Suprapubic skin (tissue), 4 donors: ENCODE measurements at places on chromosomes 13 and 19.

GRCh38 chr19:46372901-46373490 is 26.1 kb downstream of the PPP5C start:
- H3K27ac ChIP-seq: peak overlapping the region; percentile 80
- DNase-seq: peak; percentile 76
- H3K4me3 ChIP-seq: no peak overlapping the region
- H3K36me3 ChIP-seq: peaks cover 27% of the 10 kb centered on the region
- H3K27me3 ChIP-seq: no peaks in the 10 kb centered on the region

- no peak overlapping the region for H3K27ac ChIP-seq
- no peak overlapping the region for H3K4me3 ChIP-seq
- H3K36me3 ChIP-seq: no peaks in the 10 kb centered on the region
- no peak for DNase-seq
- no peaks in the 10 kb centered on the region for H3K4me1 ChIP-seq
These were observed 15.6 kb downstream of the PABPC3 start for GRCh38 chr13:25111585-25111956.

GRCh38 chr13:50365408-50366391 is 350.5 kb downstream of the KCNRG start:
- H3K4me1 ChIP-seq: no peaks in the 10 kb centered on the region
- no peak for DNase-seq
- H3K36me3 ChIP-seq: no peaks in the 10 kb centered on the region
- no peak overlapping the region for H3K27ac ChIP-seq

DNA sequence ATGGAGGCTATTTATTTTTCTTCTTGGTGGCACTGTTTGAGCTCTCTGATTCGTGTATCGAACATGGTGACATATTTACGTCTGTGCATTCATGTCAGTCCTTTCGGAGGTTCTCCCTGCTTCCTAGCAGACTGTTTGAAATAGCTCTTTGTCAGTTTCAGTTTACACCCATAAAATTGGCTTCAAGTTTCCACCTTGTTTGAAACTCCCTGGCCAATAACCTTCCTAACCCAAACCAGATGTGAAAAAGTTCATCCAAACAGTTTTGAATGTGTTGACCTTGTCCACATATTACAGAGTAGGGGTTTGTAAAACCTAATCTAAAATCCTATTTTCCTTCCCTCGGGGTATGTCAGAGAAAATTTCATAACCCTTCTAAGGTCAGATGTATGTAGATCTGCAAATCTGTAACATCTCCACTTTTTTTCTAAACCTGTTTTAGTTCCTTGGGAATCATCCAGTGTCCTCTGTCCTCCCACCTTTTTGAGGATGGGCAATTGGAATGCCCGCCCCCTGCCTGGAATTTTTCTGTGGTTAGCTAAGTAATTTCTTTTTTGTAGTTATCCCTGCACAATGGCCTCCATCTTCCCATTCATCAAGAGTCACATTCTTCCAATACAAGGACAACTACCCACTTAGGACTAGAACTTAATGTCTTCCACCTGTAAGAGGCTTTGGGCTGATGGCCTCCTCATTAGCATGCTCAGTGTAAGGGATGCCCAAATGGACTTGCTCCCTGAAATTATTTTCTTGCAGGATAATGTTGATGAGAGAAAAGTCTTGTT is 499.8 kb downstream of the GPC6 start:
- H3K27me3 ChIP-seq: no peaks in the 10 kb centered on the region
- no peaks in the 10 kb centered on the region for H3K36me3 ChIP-seq
- no peak overlapping the region for H3K27ac ChIP-seq
- no peak overlapping the region for H3K4me3 ChIP-seq
- no peak for DNase-seq

DNA sequence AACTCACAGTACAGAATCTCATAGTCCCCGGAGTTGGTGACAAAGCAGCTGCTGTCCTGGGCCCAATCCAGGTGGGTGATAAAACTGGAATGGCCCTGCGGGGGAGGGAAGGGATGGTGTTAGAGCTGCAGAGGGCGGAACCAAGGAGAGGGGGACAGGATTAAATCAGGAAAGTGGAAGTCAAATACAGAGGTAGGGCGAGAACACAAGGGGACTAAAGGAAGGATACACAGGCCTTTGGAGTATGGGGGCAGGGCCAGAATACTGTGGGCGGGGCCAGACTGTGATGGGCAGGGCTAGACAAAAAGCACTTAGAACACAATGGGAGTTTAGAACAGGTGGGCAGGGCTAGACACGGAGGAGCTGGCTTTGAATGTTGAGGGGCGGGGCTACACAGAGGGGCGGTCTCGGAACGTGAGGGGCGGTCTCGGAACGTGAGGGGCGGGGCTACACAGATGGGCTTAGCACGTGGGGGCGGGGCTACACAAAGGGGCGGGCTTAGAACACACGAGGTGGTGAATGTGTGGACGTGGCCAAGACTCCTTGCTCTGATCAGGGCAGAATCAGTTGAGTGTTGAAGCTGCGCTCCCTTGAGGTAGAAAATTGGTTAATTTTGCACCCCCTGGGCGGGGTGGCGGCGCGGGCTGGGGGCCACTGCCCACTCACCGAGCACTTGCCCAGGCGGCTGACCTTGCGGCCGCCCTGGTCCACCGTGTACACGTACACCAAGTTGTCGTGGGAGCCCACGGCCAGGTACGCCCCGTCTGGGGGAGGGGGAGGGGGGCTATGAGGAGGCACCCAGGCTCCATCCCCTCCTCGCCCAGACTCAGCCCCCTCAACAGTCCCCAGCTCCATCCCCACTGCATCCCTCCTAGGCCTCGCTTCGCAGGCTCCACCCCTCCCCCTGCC is 14.0 kb upstream of the GPR4 start:
- peaks cover 23% of the 10 kb centered on the region for H3K4me1 ChIP-seq
- H3K4me3 ChIP-seq: no peak overlapping the region
- H3K36me3 ChIP-seq: peaks cover 73% of the 10 kb centered on the region
- H3K27me3 ChIP-seq: no peaks in the 10 kb centered on the region
- H3K27ac ChIP-seq: peak overlapping the region; percentile 21
- DNase-seq: peak; percentile 87

GRCh38 chr13:111846391-111847159 is 220.4 kb upstream of the SOX1 start:
- peaks cover 18% of the 10 kb centered on the region for H3K27me3 ChIP-seq
- no peak overlapping the region for H3K27ac ChIP-seq
- H3K36me3 ChIP-seq: no peaks in the 10 kb centered on the region
- DNase-seq: no peak
- H3K4me3 ChIP-seq: no peak overlapping the region

DNA sequence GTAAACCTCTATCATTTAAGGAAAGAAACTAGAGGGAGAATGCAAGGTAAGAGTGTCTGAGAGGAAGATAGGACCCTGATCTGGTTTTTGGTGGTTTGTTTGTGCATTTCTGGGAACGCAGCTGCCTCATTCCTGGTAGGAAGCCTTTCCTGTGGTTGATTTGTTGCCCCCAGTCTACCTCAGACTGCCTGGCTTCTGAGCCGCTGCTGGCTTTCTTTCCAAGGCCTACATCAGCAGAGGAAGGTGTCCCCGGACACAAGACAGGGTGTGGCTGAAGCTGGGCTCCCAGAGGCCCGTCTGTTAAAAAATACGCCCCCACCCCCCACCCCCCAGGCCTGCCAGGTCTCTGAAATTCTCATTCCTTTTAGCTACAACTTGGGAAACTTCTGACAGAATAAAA is 42.6 kb downstream of the C13orf42 start:
- H3K4me1 ChIP-seq: peaks cover 4% of the 10 kb centered on the region
- no peak for DNase-seq
- no peak overlapping the region for H3K4me3 ChIP-seq
- H3K27ac ChIP-seq: no peak overlapping the region
- no peaks in the 10 kb centered on the region for H3K36me3 ChIP-seq

DNA sequence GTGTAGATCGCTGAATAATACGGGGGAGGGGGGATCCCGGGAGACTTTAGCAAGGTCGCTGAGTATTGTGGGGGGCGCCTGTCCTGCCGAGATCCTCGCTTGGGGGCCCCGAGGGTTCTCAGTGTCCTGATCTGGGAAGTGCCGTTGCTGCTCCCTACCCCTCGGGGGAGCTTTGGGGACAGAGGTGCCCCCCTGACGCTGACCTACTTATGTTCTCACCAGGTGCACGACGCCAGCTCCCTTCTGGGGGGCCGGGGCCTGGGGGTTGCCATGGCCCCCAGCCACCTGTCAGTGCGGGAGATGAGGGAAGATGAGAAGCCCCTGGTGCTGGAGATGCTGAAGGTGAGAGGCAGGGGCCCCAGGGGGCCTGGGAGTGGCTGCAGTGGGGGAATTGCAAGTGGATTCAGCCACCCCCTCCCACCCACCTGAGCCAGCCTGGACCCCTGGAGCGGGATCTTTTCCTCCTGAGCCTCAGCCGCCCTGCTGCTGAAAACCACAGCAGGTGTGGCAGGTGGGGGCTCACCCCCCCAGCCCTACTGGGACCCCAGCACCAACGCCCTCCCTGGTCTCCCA is 537 bp downstream of the NAT14 start:
- DNase-seq: peak; percentile 70
- peaks cover 24% of the 10 kb centered on the region for H3K36me3 ChIP-seq
- peak overlapping the region; percentile 83 for H3K27ac ChIP-seq
- H3K4me3 ChIP-seq: peak overlapping the region; percentile 61
- H3K27me3 ChIP-seq: no peaks in the 10 kb centered on the region

- peaks cover 54% of the 10 kb centered on the region for H3K36me3 ChIP-seq
- H3K27ac ChIP-seq: peak overlapping the region; percentile 11
- no peaks in the 10 kb centered on the region for H3K27me3 ChIP-seq
- H3K4me1 ChIP-seq: peaks cover 51% of the 10 kb centered on the region
These were observed 5.3 kb downstream of the POLR2E start for GRCh38 chr19:1089891-1090290.
